Tongue (tissue), 3 donors: ENCODE measurements at places on chromosomes 6 and 20.
A peak's percentile ranks its signal among the peaks of the same experiment; 100 is the strongest.

- no peak for DNase-seq
Observed at GRCh38 chr6:90107771-90108282, 188.8 kb downstream of the BACH2 start.

GRCh38 chr20:53990768-53991450, 79.5 kb downstream of the BCAS1 start:
- no peak for DNase-seq

GRCh38 chr6:7309050-7309449, 3.9 kb downstream of the SSR1 start:
- no peak for DNase-seq

- DNase-seq, result peak; percentile 56
Observed at GRCh38 chr6:111096246-111096645, 8.9 kb downstream of the SLC16A10 start.

GRCh38 chr20:54555150-54555549, 79.8 kb downstream of the DOK5 start:
- DNase-seq, result no peak

DNA sequence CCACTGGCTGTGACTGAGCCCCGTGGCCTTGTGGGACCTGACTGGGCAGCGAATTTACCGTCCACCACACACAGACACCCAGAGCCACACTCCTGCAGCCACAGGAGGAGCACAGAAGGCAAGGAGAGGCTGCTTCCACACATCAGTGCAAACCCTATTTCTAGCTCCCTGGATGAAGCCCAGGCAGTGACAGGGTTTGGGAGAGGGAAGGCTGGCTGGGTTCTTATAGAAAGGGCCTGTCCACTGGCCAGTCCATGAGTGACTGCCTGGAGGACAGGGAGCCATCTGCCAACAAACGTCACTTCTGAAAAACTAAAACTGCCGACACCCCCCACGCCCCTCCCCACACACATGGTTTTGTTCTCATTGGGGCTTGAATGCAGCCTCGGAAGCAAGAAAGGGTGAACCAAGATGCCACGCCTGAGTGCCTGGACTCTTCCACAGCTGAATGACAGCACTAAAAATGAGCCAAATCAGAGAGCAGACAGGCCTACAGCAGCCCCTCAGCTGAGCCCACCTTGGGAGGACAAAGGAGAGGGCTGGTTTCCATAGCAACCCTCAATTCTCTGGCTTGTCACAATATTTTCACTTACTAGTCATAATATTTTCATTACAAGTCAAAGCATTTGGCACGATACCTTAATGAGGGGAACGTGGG, 38.4 kb downstream of the RRBP1 start:
- DNase-seq, result peak; percentile 47

GRCh38 chr20:31560094-31560745, 44.9 kb upstream of the ID1 start:
- peak; percentile 74 for DNase-seq

- no peak for DNase-seq
Observed at GRCh38 chr20:57428324-57429158, 37.3 kb downstream of the RBM38 start.

- no peak for DNase-seq
Observed at GRCh38 chr20:63980317-63980805, 571 bp upstream of the PRPF6 start.

- no peak for DNase-seq
Observed at GRCh38 chr20:8526610-8527009, 394.5 kb downstream of the PLCB1 start.

DNA sequence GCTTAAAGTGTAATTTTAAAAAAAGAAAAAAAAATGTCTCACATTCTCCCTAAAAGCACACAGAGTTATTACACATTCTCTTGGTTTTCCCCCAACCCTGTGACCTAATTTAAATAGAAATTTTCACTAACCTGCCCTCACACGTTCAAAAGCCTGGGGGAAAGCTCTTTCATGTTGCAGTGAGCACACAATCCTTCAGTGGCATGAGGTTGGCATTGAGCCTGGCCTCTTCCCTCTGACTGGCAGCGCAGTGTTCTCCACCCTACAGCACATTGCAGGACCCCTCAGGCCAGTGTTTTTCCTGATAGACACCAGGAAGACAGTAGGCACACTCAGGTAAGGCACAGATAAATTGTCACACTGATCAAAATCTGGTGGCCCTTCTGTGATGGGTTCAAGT, 34.1 kb downstream of the TNFRSF21 start:
- DNase-seq, result no peak

GRCh38 chr20:18984238-18985200, 170.9 kb downstream of the SCP2D1 start:
- peak; percentile 23 for DNase-seq

GRCh38 chr6:34305982-34306708, 57.3 kb upstream of the SMIM29 start:
- peak; percentile 80 for DNase-seq

DNA sequence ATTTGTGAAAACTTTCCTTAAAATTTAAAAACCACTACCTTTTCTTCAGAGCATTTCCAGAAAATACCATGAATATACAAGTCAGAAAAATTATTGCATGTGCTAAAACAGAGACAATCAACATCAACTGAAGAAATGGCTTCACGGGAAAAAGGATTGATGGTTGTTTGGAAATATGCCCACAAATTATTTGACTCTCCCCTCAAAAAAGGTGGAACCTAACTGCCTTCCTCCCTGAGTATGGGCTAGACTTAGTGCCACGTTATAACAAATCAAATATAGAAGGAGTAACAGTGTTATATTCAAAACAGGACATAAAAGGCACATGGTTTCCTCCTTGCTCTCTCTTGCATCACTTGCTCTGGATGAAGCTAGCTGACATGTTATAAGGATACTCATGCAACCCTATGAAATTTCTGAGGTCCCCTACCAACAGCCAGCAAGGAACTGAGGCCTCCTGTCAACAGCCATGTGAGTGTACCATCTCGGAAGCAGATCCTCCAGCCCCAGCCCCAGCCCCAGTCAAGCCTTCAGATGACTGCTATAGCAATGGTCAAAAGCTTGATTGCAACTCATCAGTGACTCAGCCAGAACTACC, 8.4 kb downstream of the BTBD9 start:
- DNase-seq, result no peak

DNA sequence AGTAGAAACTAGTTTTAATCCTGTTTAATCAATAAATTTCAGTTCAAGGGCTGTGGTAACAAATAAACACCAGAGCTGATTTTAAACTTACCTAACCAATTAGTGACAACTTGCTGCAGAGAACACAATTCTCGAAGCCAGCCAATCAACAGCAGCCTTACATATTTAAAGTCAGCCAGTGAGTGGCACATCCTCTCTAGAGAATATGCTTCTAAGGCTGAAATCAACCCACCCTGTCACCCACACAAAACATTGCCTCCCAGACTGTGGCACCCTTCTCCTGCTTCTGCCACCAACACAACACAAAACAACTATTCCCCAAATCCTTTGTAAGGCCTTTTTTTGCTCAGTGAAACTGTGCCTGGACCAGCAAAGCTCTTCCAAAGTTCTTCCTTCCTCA, 306.0 kb downstream of the EYA4 start:
- DNase-seq, result no peak

DNA sequence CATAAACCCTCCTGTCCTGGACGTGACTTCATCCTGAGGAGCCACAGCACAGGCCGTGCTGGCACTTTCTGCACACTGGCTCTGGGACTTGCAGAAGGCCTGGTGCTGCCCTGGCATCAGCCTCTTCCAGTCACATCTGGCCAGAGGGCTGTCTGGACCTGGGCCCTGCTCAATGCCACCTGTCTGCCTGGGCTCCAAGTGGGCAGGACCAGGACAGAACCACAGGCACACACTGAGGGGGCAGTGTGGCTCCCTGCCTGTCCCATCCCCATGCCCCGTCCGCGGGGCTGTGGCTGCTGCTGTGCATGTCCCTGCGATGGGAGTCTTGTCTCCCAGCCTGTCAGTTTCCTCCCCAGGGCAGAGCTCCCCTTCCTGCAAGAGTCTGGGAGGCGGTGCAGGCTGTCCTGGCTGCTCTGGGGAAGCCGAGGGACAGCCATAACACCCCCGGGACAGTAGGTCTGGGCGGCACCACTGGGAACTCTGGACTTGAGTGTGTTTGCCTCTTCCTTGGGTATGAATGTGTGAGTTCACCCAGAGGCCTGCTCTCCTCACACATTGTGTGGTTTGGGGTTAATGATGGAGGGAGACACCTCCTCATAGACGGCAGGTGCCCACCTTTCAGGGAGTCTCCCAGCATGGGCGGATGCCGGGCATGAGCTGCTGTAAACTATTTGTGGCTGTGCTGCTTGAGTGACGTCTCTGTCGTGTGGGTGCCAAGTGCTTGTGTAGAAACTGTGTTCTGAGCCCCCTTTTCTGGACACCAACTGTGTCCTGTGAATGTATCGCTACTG, 22.0 kb upstream of the PYGB start:
- no peak for DNase-seq

GRCh38 chr20:53448875-53449274, 144.8 kb downstream of the ZNF217 start:
- DNase-seq, result no peak

- no peak for DNase-seq
Observed at GRCh38 chr6:45378334-45378926, 696 bp upstream of the SUPT3H start.

DNA sequence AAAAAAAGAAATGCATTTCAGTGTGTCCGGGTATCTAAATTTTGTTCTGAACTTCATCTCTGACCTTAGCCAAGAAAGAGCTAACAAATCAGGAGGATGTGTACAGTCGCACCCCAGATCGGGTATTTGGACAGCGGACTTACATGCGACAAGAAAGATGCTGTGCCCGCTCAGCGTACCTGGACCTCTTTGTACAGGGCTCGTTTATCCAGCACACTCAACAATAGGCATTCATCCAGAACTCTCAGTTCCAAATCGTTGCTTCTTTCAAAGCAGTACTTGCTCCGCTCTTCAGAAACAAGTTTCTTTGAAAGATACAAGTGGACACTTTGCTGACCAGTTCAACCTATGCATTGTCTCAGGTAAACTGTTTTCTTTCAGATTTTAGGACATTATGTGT, 191.7 kb downstream of the LY86 start:
- no peak for DNase-seq

GRCh38 chr20:63627751-63628245, 897 bp upstream of the GMEB2 start:
- no peak for DNase-seq

DNA sequence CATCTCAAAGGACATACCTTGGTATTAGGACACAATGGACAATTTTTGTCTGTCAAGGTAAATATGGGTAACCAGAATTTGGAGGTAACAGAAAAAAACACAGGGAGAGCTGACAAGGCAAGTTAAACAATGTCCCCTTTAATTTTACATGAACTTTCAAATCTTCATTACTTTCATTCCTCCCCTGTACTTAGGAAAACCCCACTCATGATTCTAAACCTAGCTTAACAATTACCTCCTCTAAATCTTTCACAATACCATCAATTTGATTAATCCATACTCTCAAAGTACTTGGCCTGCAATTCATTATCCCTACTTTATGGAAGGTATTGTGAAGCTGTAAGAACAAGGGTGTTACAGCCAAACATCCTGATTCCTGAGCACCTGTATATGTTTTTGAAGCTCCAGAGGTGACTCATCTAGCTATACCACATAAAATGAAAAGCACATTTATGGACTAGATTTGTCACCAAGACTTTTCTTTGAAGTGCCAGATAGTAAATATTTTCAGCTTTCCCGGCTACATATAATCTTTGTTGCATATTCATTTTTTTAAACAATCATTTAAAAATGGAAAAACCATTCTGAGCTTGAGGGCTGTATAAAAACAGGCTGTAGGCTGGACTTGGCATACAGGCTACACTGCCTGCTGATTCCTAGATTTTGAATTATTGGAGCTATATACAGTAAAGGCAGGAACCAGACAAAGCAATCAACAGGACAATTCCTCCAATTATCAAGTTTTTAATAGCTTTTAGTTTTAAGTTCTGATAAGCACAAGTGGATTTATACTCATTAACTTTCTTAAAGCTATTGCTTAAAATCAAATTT, 22.9 kb downstream of the DEK start:
- no peak for DNase-seq

DNA sequence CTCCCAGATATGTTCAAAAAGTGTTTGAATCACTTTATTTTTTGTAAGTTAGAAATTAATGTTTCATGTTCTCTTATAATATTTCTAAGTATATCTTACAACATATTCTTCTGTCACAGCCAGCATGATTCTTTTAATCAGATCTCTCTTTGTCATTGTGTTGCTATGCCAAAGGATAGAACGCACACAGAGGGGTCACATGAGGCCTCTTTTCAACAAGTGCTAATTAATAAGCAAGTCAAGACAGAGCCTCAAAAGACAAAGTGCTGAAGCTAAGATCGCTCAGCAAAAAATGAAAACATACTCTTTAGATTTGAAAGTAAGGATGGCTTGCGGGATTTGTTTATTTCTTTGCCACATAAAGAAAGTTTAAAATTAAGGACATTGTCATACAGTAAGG, 508.8 kb upstream of the PTCHD4 start:
- peak; percentile 2 for DNase-seq

DNA sequence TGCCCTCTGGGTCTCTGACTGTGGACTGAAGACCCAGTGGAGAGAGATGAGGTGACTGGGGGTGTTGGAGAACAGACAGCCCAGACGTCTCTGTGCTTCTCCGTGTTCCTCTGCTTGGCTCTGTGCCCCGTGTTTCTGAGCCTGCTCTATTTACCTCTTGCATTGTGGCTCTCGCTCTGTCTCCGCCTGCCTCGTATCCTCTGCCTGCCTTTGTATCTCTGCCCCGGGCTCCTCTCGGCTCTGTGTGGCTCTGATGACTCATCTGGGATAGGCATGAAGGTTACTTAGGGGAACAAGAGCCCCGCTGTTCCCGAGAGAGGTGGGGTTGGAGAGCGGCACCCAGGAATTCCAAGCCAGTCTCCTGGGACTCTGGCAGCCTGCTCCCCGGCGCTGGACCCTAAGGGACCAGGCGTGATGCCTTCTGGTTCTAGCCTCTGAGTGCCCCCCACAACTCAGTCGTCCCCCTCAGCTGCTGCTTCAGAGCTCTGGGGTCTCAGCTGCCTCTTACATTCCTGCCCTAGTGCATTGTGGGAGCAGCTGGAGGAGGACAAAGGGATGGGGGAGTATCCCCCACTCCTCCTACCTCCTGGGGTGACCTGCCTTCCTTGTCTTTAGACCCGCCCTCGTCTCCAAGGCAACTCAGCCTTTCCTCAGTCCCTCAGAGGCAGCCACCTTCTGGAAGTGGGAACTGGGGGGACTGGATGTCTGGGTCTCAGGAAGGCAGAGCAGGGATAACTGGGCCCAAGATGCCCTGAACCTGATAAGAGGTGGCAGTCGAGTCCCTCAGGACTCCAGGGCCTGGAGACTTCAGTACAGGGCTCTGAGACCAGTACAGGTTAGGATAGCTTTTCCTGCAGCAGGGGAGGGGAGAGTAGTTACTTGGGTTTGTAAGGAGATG, 1.9 kb downstream of the DDR1 start:
- DNase-seq, result peak; percentile 85

- peak; percentile 12 for DNase-seq
Observed at GRCh38 chr6:30264743-30265142, 51.5 kb upstream of the TRIM26 start.

DNA sequence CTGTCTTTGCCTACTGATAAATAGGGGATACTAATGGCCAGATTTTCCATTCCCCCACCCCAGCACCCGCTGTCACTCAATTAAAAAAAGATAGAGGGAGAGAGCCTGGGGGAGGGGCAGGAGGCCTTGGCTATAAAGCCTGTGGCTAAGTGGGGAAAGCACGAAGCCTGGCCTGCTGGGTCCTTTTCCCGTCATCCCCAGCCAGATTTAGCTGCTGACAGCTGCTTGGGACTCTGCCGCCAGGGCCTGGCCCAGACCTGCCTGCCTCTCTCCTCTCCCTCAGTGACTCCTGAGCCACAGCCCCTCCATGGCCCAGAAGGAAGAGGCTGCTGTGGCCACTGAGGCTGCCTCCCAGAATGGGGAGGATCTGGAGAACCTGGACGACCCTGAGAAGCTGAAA, at the start of gene APOBEC2:
Gene APOBEC2, plus strand, starts transcription at position 162 of the 400 bp plus-strand sequence. Its CDS starts 146 bp downstream, at position 308.
- DNase-seq, result peak; percentile 88

GRCh38 chr20:63235399-63235983, at the start of gene BIRC7:
BIRC7 (plus strand) TSS chr20:63235905; CDS start chr20:63236097, 192 bp downstream.
- DNase-seq, result no peak
